ENCODE measurements at places on chromosomes 1 and 21.

DNA sequence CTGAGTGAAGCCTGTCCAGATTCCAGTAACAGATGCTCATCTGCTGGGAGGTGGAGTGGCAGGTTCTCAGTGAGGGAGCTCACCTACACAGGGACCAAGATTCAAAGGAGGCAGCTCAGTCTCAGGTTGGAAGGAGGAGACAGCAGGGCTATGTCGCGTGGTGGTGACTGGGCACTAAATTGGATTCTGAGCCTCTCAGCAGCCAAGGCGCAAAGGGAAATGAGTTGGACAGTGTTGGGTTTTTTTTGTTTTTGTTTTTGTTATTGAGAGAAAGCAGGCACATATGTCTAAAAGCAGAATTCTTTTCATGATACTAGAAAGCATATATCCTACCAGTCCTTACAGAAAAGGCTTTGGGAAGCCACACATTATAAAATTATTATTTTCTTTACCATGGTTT, 26.2 kb downstream of the UMODL1 start:
- DNase-seq = no peak

DNA sequence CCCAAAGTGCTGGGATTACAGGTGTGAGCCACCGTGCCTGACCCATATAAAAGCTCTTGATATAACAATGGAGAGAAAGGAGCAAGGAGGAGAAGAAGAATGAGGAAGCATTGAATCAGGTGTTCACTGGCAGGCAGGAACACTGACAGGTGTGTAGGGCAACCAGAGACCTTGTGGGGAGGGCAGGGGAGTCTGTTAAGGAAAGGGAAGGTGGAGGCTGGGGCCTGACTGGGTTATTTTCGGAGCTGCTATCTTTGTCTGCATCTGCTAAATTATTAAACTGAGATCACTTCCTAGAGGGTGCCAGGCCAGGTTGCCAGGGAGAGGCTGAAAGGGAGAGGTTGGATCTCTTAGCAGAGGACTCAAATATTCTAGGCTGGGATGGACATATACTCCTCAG, 6.8 kb upstream of the TRNP1 start:
- no peak for DNase-seq

GRCh38 chr1:29475326-29475725, 239.0 kb downstream of the PTPRU start:
- no peak for DNase-seq

- no peak for DNase-seq
Measured at GRCh38 chr1:169138866-169139670, 32.6 kb downstream of the ATP1B1 start.

DNA sequence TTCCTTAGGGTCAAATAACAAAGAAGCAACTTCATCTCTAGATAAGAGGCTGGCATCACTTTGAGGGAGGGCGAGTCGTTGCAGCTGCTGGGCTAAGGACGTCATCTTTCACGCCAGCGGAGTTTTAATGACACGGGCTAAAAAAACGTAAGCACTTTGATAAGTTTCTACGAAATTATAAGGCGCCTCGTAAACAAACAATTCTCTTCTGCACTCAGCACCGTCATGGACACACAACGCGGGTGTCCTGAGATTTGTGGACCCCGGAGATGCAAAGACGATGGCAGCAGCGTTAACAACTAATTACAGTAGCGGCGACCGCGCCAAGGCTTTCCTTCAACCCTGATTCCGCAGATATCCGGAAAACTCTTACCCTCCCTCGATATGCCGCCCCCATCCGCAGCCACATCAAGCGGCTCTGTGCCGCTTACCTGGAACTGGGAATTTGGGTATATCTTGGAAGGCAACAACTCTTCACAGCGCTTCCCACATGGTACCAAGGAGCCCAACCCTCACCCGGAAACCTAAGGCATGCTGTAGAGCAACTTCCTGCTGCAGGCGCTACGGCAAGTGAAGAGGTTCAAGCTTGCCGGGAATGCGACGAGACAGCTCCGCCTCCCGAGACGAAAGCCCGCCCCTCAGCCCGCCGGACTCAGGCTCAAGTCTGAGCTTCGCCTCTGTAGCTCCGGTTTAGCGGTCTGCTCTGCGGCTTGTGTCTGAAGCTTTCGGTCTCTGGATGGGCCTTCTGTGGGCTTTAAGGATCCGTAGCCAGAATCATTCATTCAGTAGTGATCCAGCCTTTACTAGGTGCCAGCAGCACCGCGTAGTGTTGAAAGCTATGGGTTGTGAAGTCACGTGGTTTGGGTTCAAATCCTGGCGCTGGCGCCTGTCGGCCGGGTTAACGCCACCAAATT, at the start of gene HEATR1:
Gene HEATR1 (minus strand): TSS at position 526 of the 914 bp plus-strand sequence. CDS start 421 bp downstream, at position 105.
- peak; percentile 35 for DNase-seq
